WTC11 (cell line): ENCODE measurements at places on chromosomes 2 and 18.
A peak's percentile ranks its signal among the peaks of the same experiment; 100 is the strongest.

- H3K27ac ChIP-seq = peak overlapping the region; percentile 79
- peaks cover 55% of the 10 kb centered on the region for H3K4me1 ChIP-seq
- H3K4me3 ChIP-seq = no peak overlapping the region
- H3K27me3 ChIP-seq = peaks cover 10% of the 10 kb centered on the region
- DNase-seq = no peak
Measured at GRCh38 chr2:234682492-234683228, 185.8 kb upstream of the ARL4C start.

DNA sequence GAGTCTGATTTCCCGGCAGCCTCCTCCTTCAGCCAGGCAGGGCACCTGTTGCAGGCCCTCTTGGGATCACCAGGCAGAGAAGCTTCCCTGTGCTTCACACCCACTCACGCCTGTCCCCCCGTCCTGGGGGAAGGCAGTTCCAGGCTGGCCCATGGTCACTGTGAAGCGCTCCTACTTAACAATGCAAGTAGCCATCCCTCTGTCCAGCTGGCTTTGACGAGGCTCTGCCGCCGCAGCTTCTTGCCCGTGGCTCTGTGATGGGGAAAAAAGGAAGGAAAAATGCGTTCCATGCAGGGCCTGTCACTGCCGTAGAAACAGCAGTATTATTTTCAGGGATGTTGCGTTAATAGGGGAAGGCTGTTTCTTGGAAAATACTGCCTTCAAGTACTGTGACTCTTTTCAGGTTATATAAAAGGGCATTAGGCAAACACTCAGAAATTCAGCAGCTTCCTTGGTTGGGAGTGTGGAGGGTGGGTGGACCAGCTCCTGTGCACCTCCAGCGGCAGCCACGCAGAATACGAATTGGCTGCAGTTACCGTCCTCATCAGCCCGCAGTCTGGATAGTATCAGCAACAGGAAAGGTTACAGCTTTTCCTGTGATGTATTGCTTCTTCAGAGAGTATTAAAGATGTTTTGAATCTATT, 232.3 kb downstream of the KLHL29 start:
- no peaks in the 10 kb centered on the region for H3K27me3 ChIP-seq
- no peak overlapping the region for H3K4me3 ChIP-seq
- 0 out of 2 replicates have a peak, but pooled peaks cover under 1% of the 10 kb centered on the region for H3K36me3 ChIP-seq
- peaks cover 30% of the 10 kb centered on the region for H3K4me1 ChIP-seq

DNA sequence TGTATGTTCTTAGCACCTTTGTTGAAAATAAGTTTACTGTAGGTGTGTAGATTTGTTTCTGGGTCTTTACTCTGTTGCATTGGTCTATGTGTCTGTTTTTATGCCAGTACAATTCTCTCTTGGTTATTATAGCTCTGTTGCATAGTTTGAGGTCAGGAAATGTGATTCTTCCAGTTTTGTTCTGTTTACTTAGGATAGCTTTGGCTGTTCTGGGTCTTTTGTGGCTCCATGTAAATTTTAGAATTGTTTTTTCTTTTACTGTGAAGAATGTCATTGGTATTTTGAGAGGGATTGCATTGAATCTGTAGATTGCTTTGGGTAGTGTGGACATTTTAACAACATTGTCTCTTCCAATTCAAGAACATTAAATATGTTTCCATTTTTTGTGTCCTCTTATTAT, 69.1 kb downstream of the ANKRD62 start:
- no peaks in the 10 kb centered on the region for H3K36me3 ChIP-seq
- no peak overlapping the region for H3K4me3 ChIP-seq
- DNase-seq = no peak
- H3K4me1 ChIP-seq = peaks cover 7% of the 10 kb centered on the region; the same call in 1 of the 2 replicates
- no peaks in the 10 kb centered on the region for H3K27me3 ChIP-seq

GRCh38 chr2:3301001-3301400, 76.6 kb downstream of the EIPR1 start:
- H3K36me3 ChIP-seq = peaks cover 7% of the 10 kb centered on the region
- H3K27me3 ChIP-seq = no peaks in the 10 kb centered on the region
- peaks cover 25% of the 10 kb centered on the region for H3K4me1 ChIP-seq
- no peak for DNase-seq
- no peak overlapping the region for H3K4me3 ChIP-seq

GRCh38 chr18:23970161-23971096, 44.1 kb upstream of the TTC39C start:
- peaks cover 18% of the 10 kb centered on the region for H3K4me1 ChIP-seq
- no peaks in the 10 kb centered on the region for H3K36me3 ChIP-seq
- DNase-seq = no peak
- H3K27me3 ChIP-seq = no peaks in the 10 kb centered on the region; the same call in 1 of the 2 replicates
- H3K4me3 ChIP-seq = no peak overlapping the region
